ENCODE measurements at places on chromosomes 5 and 9.

- no peak for DNase-seq
Measured at GRCh38 chr9:117775591-117775990, 71.4 kb downstream of the TLR4 start.

- DNase-seq, result no peak
Measured at GRCh38 chr9:132789719-132790118, 88.4 kb downstream of the AK8 start.

DNA sequence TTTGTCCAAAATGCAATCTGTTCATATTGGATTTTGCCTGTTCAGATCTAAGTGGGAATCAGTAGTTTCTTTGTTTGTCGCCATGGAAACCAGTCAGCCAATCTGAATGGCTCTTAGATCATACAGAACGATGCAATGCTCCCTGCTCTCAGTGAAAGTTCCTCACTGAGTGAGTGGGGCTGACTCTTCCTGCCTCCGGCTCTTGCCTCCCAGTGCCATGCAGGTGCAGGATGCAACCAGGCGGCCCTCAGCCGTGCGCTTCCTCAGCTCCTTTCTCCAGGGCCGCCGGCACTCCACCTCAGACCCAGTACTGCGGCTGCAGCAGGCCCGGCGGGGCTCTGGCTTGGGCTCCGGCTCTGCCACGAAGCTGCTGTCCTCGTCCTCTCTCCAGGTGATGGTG, at the start of gene PTPDC1:
Gene PTPDC1, plus strand, starts transcription at position 151 of the 400 bp plus-strand sequence. Its CDS starts 67 bp downstream, at position 218.
- DNase-seq, result no peak

- no peak for DNase-seq
Measured at GRCh38 chr5:174087783-174088182, 42.3 kb downstream of the NSG2 start.

DNA sequence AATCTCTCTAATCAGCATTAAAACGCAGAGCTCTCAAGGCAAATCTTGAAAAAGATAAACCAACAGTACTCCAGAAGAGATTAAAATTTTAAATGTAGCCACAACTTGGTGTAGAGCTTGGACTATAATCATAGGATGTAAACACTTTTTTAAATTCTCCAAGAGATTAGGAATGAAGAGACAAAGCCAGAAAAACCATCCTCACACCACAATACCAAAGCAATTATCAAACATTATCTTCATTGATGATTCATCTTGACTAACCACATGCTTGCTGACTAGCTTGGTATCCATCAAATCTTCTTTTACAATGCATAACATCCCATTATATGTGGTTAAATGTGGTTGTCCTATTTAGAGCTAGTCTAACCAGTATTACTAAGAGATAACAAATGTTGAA, 815.1 kb downstream of the TLE1 start:
- no peak for DNase-seq

GRCh38 chr5:55911784-55912653, 60.9 kb downstream of the IL31RA start:
- DNase-seq, result no peak

- no peak for DNase-seq
Measured at GRCh38 chr5:135881819-135882218, 13.8 kb downstream of the IL9 start.

- DNase-seq, result no peak
Measured at GRCh38 chr9:93132287-93132927, 1.6 kb downstream of the NINJ1 start.

DNA sequence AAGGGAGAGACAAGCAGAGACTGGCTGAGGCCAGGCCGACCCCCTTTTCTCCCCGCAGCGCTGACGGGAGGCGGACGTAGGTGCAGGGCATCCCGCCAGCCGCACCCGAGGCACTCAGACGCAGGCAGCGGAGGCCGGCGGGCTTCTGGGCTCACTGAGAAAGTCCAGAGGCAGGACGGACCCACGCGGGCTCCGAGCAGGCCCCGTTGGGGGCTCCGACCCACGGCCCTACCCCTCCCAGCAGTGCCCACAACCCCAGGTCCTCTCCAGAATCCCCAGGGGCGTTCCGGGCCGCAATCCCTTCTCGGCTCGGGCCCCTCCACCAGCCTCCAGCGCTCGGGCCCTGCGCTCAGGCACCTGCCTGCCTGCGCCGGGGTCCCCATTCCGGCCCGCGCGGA, 543 bp downstream of the MTMR12 start:
- peak; percentile 30 for DNase-seq

DNA sequence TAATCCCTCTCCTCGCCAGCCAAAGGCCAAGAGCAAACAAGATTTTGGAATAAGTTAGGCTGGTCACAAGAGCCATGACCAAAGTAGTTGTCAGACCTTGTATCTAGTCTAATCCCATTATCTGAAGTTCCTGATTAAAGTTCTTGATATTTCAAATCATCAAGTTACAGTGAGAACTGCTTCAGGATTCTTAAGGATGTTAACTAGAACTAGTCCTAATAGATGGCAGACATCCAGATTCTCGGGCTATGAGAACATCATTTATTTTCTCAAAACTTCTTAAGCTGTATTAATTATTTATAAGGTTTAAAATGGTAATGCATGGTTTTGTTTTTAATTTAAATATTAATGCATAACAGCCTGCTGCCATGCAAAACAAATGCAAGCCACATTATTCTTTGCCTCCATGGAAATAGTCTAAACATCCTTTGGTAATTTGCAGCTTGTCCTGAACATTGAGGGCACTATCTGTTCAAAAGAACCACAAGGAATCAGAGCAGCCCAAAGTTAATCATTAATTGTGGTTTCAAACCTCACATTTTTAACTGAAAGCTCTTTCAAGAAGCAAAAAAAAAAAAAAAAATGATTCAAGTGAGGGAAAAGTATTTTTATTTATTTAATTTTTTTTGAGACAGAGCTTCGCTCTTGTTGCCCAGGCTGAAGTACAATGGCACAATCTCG, 95.1 kb downstream of the TTC39B start:
- no peak for DNase-seq

DNA sequence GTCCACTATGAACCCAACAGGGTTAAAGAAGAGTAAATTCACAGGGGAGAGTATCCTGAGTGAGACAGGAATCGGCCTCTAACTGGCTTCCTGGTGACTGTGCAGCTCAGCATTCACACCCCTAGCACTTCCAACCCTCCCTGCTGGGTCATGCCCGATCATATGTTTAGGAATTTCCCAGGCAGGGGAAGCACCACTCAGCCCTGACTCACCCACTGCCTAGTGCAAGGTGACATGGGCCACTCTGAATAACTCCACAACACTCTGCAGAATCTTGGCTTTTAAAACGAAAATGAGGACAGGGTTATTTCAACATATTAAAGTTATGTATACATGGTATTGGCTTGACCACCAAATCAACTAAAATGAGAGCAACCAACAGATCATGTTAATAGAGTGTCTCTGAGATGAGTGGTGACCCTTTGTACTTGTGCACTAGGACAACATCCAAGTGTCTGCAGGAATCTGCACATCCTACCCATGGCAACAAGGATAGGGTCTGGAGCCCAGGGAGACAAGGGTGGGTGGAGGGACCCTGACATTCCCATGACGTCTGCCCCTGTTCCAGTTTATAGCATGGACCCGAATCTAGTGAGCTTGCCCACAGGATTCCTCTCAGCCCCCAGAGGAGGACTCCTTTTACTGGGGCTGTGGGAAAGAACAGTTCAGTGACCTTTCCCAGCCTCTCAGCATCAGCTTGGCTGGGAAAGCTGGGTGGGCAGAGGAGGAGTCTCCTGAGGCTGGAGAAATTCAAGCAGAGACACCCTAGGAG, 485.8 kb downstream of the SEMA5A start:
- DNase-seq, result no peak

DNA sequence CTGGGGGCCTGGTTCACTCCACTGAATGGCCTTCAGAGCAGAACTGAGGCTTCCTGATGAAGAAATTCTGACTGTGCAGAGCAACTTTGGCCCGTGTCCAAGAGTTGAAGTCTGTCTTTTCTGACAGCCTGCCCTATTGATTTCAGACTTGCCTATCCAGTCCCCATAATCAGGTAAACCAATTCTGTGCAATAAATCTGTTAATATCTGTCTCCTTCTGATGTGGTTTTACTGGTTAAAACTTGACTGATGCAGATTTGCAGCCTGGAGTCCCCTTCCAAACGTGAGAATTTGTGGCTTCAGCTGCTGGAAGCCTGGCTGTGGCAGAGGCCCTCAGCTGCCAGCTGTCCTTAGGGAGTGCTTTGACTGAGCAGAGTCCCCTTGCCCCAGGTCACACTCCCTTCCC, 283.9 kb upstream of the ANKRD55 start:
- DNase-seq, result no peak

- DNase-seq, result peak; percentile 1
Measured at GRCh38 chr5:71887680-71888079, 168.6 kb downstream of the CARTPT start.

- DNase-seq, result no peak
Measured at GRCh38 chr5:27434335-27434734, 395.9 kb upstream of the CDH9 start.

DNA sequence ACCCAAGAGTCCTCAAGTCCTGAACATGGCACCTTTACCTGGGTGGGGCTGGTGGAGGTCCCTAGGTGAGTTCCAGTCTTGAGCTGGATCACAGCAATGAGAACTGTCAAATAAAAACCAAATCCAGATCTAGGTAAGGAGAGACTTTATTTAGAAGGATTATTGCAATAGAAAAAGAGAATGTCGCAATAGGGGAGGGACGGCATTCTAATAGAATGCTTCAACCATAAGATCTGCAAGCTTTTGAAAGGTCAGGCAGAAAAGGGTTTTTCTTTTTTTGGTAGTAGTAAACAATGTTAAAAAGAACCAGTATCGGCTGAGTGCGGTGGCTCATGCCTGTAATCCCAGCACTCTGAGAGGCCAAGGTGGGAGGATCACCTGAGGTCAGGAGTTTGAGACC, 5.2 kb upstream of the GCNT1 start:
- DNase-seq, result no peak

- DNase-seq, result no peak
Measured at GRCh38 chr5:155087036-155087435, 73.5 kb downstream of the KIF4B start.

DNA sequence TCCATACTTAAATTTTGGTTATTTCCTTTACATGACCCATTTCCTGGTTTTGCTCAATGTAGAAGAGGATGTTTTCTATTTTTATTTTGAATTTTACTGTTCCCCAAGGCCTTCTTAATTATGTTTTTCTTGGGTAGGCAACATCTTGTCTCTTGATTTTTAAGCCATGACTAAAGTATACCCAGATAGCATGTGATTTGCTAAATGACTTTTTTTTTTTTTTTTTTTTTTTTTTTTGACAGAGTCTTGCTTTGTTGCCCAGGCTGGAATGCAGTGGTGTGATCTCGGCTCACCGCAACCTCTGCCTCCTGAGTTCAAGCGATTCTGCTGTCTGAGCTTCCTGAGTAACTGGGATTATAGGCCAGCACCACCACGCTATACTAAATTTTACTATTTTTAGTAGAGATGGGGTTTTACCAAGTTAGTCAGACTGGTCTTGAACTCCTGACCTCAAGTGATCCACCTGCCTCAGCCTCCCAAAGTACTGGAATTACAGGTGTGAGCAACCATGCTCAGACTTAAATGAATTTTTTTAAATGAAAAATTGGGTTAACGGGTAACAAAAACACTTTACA, 198.6 kb upstream of the DAB2 start:
- no peak for DNase-seq

GRCh38 chr5:127906562-127907204, 176.9 kb upstream of the SLC12A2 start:
- DNase-seq, result no peak

DNA sequence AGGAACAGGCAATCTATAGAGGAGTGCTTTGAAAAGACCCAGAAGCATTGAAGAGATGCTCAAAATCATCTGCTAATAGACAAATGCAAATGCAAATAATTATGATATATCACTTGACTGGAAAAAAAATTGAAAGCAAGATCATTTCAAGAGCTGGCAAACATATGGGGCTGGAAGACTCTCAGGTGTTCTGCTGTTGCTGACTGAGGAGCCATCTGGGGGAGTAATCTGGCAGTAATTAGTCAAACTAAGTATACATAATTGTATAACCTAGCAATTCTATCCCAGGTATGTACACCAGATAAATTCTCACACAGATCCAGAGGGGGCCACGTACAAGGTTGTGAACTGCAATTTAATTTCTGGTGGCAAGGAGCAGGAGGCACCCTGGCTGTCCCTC, 4.6 kb upstream of the HMHB1 start:
- no peak for DNase-seq

DNA sequence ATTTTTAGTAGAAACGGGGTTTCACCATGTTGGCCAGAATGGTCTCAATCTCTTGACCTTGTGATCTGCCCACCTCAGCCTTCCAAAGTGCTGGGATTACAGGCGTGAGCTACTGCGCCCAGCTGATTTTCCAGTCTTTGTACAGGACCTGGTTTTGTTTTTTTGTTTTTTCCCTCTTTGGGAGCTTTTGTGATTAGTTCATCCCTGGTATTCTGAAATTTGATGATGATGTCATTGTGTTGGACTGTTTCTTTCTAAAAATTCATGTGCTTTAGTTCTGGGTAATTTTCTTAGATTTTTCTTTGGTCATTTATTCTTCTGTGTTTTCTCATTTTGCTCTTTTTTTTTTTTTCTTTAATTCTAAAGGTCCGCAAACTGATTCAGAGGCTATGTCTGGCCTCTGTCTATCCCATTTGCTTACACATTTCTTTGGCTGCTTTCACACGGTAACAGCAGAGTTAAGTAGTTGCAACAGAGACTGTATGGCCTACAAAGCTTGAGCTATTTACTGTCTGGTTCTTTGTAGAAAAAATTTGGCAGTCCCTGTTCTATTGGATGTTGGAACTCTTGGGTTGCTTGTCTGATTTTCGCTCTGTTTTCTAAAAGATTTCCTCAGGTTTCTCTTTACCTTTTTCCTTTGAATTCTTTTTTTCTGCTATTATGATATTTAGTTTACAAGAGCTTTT, 24.8 kb downstream of the STX17 start:
- DNase-seq, result no peak

GRCh38 chr9:85528142-85528541, 213.6 kb downstream of the AGTPBP1 start:
- DNase-seq, result no peak

DNA sequence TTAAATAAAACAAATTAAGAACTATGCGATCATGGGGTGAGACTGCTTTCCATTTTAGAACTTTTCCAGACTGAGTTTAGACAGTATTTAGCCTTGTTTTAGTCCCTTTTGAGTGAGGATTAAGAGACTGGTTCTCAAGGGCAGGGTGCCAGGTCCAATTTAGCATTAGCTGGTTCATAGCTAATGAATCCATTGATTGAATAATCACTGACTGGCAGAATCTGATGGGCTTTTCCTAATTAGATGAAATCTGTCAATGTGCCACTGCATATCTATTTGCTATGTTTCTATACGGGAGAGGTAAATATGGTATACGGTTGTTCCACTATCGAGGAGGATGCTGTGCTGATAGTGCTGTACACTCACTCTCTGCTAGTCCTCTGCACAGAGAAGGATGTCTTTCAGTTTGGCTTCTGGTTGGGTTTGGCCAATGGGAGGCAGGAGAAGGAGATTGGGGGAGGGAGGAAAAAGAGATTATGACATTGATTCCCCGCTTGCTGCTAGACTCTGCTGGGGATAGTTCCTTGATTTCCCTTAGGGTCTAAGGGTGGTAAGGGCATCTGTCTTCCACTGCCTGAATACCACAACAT, 496.6 kb downstream of the CTNND2 start:
- DNase-seq, result no peak

- no peak for DNase-seq
Measured at GRCh38 chr9:93304574-93305496, 120.9 kb downstream of the WNK2 start.

Measured in stimulated activated CD4-positive, alpha-beta T cell treated with anti-CD3 and anti-CD28 coated beads, Interleukin-2, amount 100 ng/mL, for 48 hours (primary cell).